MCF 10A (cell line): ENCODE measurements at places on chromosomes 12 and 14. TPM values are rescaled to one million over a fixed set of nuclear protein-coding genes. Genes with fewer than 3 reads are reported as not detected.

The TAS2R13 gene
- 0.68 and 0.93 TPM in 2 replicates for total RNA-seq

The HHIPL1 gene
- total RNA-seq = 0.10 TPM in 1 of 2 replicates, not detected in the other

The KRT85 gene
- total RNA-seq = 0.23 TPM in 1 of 2 replicates, not detected in the other

The KRT71 gene
- total RNA-seq = not detected in 2 replicates
